Stimulated activated CD8-positive, alpha-beta memory T cell treated with anti-CD3 and anti-CD28 coated beads, Interleukin-7, amount 100 ng/mL, for 1 hour (primary cell): ENCODE measurements at places on chromosomes 16 and 17.

- DNase-seq, result no peak
Measured at GRCh38 chr17:79838522-79839274, 542 bp downstream of the CBX4 start.

- no peak for DNase-seq
Measured at GRCh38 chr17:304461-304860, 48.1 kb downstream of the RPH3AL start.

DNA sequence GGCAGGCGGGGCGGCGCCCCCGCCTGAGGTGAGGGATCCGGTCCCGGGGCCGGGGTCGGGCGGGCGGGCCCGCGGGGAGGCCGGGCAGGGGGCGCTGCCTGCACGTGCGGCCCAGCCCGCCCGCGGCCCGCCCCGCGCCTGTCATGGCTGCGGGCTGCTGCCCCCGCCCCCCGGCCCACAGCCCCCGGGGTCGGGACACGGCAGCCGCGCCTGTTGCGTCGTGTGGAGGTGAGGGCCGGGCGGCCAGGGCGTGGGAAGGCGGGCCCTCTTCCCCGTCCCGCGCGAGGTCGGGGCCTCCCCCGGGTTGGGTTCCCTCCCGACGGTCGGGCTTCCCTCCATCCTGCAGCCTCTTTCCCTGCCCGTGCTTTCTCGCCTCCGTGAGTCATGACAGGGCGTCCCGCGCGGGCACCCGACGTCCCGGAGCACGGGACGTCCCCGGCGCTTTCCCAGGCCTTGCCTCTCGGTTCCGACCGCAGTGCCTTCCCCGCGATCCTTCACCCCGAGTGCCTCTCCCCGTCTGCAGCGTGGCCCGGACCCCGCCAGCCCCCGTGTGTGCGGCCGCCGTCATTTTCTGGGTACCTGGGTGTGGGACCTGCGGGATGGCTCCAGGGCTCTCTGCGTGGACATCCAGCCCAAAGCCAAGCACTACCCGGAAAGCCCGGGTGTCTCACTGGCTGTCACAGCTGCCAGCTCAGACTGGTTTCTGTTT is 76.7 kb downstream of the CHD9 start:
- DNase-seq, result peak; percentile 13

DNA sequence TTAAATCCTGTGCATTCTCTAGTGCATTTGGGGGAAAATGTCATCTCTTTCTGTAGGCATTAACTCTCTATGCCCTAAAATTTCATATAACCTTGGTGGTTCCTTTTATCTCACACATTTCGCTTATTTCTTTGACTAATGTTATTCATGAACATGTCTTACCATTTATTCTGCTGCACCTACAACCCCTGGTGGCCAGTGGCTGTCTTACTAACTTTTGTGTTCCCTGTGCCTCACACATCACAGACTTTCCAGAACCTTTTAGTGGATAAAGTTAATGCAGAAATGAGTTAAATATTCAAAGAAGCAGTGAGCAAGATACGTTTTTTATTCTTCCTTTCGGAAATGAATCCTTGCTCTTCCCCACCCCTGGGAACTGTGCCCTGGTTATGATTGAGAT is 111.9 kb downstream of the CDH13 start:
- no peak for DNase-seq

DNA sequence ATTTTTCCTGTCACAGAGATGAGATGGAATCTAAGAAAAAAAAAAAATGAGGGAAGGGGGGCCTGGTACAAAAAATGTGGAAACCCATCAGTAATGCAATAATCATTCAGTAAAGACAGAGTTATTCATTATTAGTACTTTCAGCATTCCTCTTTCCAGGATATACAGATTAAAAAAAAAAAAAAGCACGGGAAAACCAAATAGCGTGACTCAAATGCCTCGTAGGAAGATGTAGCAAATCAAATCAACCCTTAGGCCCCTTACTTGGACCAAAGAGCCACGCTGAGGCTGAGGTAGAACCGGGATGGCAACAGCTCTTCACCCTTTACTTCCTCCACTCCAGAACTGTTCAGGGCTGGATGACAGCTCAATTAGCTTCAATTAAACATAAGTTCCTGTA is 52.5 kb downstream of the SMG6 start:
- DNase-seq, result no peak

DNA sequence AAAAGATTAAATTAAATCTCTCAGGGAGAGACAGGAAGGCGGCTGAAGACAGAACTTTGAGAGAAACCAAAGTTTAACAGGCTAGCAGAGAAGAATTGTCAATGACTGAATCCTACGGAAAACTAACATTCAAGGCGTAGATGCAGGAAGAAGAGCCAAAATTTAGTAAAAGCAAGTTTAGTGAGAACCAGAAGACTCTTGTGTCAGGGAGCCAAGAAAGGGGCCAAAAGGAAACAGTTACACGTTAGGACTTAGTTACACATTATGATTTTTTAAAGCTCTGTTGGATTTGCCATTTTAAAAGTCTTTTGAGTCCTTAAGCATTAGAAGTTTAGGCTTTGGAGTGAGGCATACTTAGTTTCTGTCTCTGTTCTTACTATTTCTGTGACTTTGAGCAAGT is 164.6 kb downstream of the CHD9 start:
- DNase-seq, result no peak

DNA sequence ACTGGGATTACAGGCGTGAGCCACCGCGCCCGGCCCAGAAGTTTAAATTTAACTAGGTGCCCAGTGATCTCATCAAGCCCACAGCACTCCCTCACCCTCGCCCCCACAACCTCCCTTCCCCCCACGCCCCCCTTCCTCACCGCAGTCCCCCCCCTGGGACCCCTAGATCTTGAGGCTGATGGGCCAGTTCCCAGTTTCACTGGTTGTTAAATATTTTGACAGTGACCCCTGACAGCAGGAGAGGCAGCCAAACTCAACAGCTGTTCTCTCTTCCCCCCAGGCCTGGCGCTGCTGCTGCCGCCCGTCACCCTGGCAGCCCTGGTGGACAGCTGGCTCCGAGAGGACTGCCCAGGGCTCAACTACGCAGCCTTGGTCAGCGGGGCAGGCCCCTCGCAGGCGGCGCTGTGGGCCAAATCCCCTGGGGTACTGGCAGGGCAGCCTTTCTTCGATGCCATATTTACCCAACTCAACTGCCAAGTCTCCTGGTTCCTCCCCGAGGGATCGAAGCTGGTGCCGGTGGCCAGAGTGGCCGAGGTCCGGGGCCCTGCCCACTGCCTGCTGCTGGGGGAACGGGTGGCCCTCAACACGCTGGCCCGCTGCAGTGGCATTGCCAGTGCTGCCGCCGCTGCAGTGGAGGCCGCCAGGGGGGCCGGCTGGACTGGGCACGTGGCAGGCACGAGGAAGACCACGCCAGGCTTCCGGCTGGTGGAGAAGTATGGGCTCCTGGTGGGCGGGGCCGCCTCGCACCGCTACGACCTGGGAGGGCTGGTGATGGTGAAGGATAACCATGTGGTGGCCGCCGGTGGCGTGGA is 15.6 kb downstream of the QPRT start:
- DNase-seq, result no peak

DNA sequence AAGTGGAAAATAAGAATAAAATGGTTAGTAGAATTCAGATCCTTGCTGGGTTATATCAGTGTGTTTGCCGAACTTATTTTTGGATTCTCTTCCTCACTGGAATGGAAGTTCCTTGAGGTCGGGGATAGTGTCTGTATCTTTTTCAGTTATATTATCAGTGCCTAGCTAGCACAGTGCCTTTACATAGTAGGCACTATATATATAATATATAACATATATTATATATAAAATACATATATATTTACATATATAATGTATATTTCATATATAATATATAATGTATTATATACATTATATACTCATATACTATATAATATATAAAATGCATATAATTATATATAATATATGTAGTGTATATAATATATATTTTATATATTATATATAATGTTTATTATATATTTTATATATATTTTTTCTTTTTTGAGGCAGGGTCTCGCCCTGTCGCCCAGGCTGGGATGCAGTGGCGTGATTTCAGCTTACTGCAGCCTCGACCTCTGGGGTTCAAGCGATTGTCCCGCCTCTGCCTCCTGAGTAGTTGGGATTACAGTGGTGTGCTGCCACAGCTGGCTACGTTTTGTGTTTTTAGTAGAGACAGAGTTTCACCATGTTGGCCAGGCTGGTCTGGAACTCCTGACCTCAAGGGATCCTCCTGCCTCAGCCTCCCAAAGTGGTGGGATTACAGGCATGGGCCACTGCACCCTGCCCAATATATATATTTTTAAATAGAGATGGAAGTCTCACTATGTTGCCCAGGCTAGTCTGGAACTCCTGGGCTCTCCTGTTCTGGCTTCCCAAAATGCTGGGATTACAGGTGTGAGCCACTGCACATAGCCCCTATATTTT is 3.2 kb downstream of the NFATC3 start:
- DNase-seq, result no peak

DNA sequence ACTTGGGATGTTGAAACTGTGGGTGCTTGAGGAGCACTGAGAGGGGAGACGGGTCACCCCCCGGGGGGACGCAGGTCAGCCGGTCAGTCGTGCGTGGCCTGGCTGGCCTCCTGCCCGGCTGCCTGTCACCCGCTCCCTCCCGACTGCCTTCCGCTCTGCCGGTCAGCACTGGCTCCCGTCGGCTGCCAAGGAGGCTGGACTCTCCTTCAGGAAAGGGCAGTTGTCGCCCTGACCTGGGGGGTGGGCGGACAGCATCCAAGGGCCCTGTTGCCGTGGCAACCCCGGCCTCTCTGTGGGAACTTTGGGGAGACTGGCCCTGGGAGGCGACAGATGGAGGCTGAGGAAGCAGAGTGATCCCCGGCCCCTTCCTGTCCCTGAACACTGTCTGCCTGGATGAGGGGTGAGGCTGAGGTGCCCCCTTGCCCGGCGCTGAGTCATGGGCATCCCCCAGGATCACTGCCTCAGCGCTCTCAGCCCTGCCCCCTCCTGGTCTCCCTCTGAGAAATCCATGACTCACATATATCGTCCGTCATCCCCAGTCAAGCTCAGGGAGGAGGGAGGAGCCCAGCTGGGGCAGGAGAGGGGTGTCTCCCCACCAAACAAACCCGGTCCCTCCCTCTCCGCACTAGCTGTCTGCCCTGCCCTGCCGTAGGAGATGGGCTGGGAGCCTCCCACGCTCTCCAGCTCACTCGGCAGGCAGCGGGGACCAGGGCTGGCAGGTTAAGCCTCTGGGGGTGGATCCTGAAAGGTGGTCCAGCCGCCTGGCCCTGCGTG is at the start of gene ADGRG1:
TSS of gene ADGRG1 (plus strand) at position 623 of the 774 bp plus-strand sequence. CDS start 21,658 bp downstream, outside the sequence.
- DNase-seq, result no peak

DNA sequence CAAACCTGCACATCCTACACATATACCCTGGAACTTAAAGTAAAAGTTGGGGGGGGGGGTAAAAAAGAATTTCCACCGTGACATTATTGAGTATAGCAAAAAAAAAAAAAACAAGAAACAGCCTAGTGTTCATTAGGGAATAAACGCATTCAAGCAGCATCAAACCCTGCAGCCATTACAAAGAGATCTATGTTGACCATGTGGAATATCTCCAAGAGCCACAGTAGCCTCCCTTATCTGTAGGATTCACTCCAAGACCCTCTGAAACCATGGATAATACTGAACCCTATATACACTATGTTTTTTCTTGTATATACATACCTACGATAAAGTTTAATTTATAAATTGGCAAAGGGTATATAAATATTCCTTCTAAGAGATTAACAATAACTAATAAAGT is 5.6 kb upstream of the BIRC5 start:
- no peak for DNase-seq

GRCh38 chr17:63698886-63699637 is 863 bp downstream of the LIMD2 start:
- peak; percentile 70 for DNase-seq

GRCh38 chr17:21382560-21383495 is 6.7 kb downstream of the KCNJ12 start:
- DNase-seq, result no peak

- no peak for DNase-seq
Measured at GRCh38 chr17:57535249-57535966, 209.7 kb downstream of the CCDC182 start.

- no peak for DNase-seq
Measured at GRCh38 chr16:920051-920681, 50.6 kb downstream of the LMF1 start.

DNA sequence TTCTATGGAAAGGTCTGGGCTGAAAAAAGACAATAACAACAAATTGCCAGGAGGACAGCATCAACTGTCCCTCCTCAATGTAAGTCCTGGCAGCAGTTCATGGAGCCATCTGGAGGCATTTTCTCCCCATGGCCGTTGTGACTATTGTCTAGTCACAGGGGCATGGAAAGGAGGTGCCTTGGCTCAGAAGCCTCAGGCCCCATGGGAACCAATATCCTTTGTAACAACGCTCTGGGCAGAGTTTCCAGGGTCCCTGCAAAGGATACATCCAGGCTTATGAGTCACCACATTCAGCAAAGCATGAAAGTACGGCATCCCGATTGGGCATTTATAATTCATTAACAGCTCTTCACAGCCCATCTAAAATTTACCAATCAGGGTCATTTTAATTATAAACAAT is 85.2 kb downstream of the GLG1 start:
- no peak for DNase-seq

GRCh38 chr17:2707721-2708584 is 3.6 kb downstream of the CLUH start:
- no peak for DNase-seq

GRCh38 chr17:18381953-18382245 is 4.3 kb downstream of the EVPLL start:
- DNase-seq, result no peak

DNA sequence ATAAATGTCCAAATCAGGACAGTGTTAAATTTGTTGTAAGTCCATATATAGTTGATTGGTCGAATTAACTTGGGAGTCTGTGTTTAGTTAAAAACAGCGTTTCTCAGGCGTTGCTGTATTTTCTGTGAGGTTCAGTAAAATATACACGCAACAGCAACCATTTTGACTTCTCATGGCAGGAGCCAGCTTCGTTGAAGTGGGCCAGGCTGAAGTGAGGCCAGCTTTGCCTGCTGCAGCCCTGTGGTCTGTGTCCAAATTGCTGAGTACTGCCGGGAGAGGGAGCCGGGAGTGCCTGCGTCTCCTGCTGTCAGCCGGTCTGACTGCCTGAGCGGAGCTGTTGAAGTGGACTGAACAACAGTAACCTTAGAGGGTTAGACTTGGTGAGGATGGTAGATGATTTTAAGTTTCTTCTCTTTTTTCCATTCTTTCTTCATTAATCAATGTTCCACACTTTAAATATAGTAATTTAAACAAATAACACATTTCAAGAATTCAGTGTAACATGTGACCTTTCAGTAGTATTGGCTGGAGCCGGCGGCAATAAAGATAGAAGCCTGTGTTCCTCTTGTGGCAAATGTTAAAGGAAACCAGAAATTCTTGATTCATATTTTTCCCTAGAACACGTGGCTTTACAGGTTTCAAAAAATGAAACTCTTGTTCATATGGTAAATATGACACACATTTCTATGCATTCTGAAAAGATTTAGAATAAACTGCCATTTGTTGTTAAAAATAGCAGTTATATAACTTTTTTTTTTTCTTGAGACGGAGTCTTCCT is 37.0 kb upstream of the ZNF750 start:
- DNase-seq, result no peak

GRCh38 chr17:68533887-68534694 is 21.9 kb downstream of the PRKAR1A start:
- no peak for DNase-seq

- DNase-seq, result peak; percentile 53
Measured at GRCh38 chr17:36722121-36722902, 120.9 kb downstream of the MRM1 start.
